Endothelial cell of umbilical vein (primary cell): ENCODE measurements at places on chromosomes 11 and 22. TPM values are rescaled to one million over a fixed set of nuclear protein-coding genes. Genes with fewer than 3 reads are reported as not detected.
A peak's percentile ranks its signal among the peaks of the same experiment; 100 is the strongest.

The DRD4 gene
- not detected in 2 replicates for polyA plus RNA-seq

The RIMBP3C gene
- 0.02 and 0.04 TPM in 2 replicates for polyA plus RNA-seq

The NXPE1 gene
- not detected in 2 replicates for polyA plus RNA-seq

The MDK gene
- polyA plus RNA-seq, result 893 and 985 TPM in 2 replicates

The DEPDC7 gene
- polyA plus RNA-seq, result 0.05 and 0.08 TPM in 2 replicates

The MUC2 gene
- not detected in 2 replicates for polyA plus RNA-seq

The OR5W2 gene
- not detected in 2 replicates for polyA plus RNA-seq

The RIMBP3B gene
- polyA plus RNA-seq, result not detected in 2 replicates

The ARHGAP20 gene
- 0.38 and 0.51 TPM in 2 replicates for polyA plus RNA-seq

The C22orf42 gene
- polyA plus RNA-seq, result not detected in 2 replicates

The LAYN gene
- 0.43 and 0.92 TPM in 2 replicates for polyA plus RNA-seq

The PACSIN3 gene
- 14.7 and 15.2 TPM in 2 replicates for polyA plus RNA-seq

The OR51F2 gene
- not detected in 2 replicates for polyA plus RNA-seq

The NAV2 gene
- polyA plus RNA-seq, result 10.9 and 11.0 TPM in 2 replicates

The UBQLNL gene
- 0.48 and 0.54 TPM in 2 replicates for polyA plus RNA-seq

The OR8A1 gene
- polyA plus RNA-seq, result not detected in 2 replicates

- no peak for DNase-seq
Measured at GRCh38 chr11:75351541-75351790, at the start of gene ARRB1. Gene ARRB1, minus strand, starts transcription at chr11:75351661. Its CDS starts 54 bp downstream, at chr11:75351607.

DNA sequence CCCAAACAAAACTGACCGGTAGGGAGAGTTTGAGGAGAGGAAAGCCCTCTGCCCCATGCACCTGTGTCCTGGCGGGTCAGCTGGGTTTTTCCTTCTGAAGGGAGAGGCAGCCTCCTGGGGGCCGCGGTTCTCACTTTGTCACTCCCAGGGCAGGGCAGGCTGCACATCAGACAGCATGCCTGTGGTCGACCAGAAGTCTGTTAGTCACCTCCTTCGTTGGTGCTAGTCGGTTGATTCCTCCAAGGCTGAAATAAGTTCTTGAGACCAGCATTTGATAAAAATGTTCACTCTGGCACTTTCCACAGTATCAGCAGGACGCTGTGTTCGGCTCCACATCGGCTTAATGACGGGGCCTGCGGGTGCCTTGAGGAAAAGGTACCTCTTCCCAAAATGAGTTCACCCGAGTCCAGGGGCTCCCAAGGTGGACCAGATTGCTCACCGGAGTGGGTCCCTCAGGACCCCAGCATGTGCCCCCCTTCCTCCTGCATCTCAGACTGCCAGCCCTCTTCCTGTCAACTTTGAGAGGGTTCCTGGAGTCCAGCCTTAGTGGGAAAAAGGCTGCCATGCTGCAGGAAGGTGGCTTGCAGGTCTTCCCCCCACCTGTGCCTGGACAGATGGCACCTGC, 373.7 kb upstream of the B3GAT1 start:
- no peak for DNase-seq

DNA sequence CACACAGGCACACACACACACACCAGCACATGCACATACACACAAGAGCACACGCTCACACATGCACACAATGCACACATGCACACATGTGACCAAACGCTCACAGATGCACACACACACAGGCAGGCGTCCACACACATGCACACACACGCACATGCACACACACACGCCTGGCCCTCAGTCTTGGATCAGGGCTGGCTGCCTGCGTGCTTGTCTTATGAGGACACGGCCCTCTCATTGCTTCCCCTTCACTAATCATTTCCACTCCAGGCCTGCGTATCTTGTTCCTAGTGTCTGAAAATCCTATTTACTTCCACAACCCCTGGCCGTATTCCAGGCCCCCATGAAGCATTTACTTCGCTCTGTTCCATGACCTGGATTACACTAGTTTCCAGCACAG, 740.5 kb downstream of the BRD1 start:
- DNase-seq, result no peak

- DNase-seq, result no peak
Measured at GRCh38 chr11:50423208-50423607, 390.5 kb downstream of the OR4C45 start.

DNA sequence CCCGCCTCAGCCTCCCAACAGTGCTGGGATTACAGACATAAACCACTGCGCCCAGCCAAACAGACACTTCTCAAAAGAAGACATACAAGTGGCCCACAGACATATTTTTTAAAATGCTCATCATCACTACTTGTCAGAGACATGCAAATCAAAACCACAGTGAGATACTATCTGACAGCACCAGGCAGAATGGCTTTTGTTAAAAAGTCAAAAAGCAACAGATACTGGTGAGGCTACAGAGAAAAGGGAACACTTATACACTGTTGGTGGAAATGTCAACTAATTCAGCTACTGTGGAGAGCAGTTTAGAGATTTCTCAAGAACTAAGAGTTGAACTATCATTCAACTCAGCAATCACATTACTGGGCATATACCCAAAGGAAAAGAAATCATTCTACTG, 67.0 kb downstream of the ARHGAP20 start:
- no peak for DNase-seq

GRCh38 chr11:63814383-63814736, 1.1 kb downstream of the SPINDOC start:
- DNase-seq, result peak; percentile 25

GRCh38 chr11:44887636-44888035, 63.0 kb downstream of the TP53I11 start:
- no peak for DNase-seq

- DNase-seq, result no peak
Measured at GRCh38 chr11:8041576-8041975, 39.4 kb upstream of the TUB start.
